ENCODE measurements at places on chromosomes 1 and 21.

DNA sequence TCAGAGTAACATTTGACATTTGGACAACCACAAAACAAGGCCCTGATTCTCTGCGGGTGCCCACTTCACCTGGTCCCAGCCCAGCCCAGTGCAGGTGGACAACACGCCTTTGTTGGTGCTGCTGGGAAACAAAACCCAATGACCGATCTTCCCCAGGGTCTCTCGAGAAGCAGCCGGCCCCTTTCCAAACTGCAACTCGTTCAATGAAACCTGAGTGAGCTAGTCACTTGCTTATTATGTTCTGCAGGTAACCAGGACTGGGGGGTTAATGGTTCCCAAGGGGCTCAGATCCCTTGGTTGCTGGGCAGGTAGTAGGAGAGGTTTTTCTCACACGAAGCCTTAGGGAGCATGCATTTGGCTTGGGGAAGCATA, 42.9 kb downstream of the ABCG1 start:
- DNase-seq: no peak

DNA sequence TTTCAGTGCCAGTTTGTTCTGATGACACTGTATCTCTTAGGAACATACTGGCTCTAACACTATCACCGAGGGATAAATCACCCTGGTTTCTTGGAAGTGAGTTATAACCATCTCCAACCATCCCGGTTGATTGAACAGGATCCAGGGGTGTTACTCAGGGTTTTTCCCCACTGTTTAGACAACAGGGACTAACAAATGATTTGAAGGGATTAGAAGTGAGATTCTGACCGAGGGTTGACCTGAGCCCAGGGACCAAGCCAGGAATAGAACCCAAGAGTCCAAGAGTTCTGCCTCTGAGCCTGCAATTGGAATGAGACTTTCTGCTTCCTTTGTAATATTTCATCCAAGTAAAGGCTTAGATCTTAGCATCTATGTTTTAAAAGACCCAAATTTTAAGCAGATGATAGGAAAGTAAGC, 154.0 kb downstream of the DHRS3 start:
- DNase-seq: no peak

GRCh38 chr1:39852876-39853275, 30.4 kb downstream of the TRIT1 start:
- DNase-seq: no peak

DNA sequence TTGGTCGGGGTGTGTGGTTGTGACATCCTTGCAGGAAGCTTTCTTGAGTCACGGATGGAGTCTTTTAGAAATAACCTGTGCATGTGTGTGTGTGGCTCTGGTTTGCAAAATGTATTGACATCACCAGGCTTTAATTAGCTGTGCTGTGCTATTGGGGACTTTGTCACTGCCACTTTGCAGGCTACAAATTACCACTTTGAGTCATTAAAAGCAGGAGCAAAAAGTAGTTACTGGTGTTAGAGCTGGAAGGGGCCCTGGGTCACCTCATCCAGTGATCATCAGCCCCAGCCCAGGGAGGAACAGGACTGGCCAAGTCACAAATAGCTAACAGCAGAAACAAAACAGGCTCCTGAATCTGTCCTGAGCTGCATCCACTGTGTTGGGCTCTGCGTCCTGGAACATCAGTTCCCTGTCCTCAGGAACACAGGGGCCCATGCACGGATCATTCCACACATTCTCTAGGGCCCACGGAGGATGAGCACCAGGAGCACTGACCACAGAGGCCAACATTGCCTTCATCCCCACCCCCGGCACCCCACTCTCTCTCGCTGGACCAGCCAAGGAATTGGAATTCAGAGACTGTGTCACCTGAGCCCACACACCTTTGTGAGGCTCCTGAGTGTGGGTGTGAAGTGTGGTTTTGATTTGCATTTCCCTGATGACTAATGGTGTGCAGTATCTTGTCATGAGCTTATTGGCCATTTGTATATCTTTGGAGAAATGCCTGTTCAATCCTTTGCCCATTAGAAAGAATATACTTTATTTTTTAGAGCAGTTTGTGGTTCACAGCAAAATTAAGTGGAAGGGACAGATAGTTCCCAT, 280.1 kb upstream of the C1orf174 start:
- no peak for DNase-seq

DNA sequence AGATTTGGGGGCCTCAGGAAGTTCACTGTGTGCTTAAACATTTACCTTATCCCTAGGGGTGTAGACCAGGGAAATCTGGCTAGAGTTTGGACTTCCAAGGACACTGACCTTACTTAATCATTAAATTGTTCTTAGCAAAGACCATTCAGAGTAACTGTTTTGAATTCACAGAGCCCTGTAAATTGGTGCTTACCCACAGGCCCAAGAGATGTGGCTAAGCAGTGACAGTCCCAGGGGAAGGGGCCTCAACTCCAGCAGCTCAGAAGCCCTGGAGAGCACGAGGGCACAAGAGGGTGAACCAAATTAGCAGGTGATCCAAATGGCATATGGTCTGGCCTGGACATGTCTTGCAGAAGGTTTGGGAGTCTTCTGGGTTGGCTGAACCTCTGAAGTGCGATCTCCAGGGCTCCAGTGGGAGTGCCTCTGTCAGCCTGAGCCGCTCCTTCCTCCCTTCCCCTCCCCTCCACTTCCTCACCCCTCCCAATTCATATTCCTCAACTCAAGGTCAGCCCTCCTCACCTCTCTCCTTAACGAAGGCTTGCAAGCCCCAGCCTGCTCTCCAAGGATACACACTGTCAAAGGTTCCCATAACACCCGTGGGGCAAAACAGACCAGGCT, 4.3 kb downstream of the PAQR7 start:
- no peak for DNase-seq

- DNase-seq: no peak
Measured at GRCh38 chr1:10216090-10216749, 5.8 kb downstream of the KIF1B start.

GRCh38 chr1:1317420-1317819, 7.0 kb downstream of the INTS11 start:
- no peak for DNase-seq

- DNase-seq: no peak
Measured at GRCh38 chr1:6065093-6065858, 19.6 kb downstream of the KCNAB2 start.

- peak; percentile 55 for DNase-seq
Measured at GRCh38 chr1:145720878-145721671, 1.8 kb downstream of the CD160 start.

GRCh38 chr1:60078182-60078581, 4.6 kb upstream of the C1orf87 start:
- DNase-seq: peak; percentile 45

DNA sequence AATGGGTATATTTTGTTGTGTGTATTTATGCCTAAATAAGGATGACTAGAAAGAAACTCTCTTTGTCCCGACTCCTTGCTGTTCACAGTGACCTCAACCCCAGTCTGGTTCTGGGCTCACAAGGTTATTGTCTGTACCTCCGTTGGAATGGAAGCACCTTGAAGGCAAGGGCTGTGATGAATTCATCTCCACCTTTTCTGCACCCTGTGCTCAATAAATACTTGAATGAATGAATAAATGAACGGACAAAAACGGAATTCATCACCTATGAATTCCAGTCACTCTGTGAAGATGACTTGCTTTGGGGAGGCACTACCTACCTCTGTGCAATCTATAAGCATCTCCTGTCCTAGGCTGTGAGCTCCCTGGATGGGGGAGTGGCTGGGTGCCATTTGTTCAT, 39.3 kb downstream of the HSPG2 start:
- DNase-seq: no peak

- no peak for DNase-seq
Measured at GRCh38 chr1:11531943-11532342, 53.0 kb downstream of the DISP3 start.

Measured in fibroblast of mammary gland (primary cell).